ENCODE measurements at places on chromosomes 7 and 10.

DNA sequence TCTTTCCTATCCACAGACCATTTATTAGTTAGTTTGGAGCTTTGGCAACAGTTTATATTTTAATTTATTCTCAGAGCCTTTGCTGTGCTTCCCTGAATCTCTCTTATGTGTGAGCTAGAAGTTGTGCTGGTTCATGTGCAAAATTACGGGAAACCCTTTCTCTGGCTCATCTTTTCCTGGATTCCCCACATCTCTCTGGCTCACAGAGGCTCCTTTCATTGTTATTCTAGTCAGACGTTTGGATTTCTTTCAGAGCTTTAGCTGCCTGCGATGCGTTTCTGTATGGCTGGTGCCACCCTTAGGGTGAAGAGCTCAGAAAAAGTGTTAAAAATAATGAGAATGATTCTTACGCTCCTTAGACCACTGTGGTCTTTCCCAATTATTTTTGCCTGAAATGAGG lies 53.3 kb downstream of the TPST1 start:
- no peak for DNase-seq

DNA sequence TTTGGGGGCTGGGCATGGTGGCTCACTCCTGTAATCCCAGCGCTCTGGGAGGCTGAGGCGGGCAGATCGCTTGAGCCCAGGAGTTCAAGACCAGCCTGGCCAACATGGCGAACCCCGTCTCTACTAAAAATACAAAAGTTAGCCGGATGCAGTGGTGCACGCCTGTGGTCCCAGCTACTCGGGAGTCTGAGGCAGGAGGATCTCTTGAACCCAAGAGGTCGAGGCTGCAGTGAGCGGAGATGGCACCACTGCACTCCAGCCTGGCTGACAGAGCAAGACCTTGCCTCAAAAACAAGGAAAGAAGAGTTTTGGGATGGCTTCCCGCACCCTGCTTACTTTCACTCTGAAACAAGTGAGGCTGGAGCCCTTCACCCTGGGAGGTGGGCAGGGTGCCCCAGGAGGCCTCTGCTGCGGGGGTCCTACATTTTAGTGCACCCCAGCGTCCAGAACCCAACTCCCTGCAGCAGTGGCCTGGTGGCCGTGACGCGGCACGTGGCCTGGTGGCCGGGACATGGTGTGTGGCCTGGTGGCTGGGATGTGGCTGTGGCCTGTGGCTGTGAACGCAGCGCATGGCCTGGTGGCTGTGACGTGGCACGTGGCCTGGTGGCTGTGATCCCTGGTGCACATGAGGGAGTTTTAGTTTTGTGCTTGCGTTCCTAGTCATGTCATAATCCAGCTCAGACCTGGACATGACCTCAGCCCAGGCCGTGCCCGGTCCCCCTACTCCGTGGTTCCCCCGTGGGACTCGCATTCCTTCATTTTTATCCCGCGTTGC lies 9.3 kb downstream of the KNDC1 start:
- peak; percentile 73 for DNase-seq

GRCh38 chr10:8908013-8908412 lies 853.5 kb downstream of the GATA3 start:
- DNase-seq = no peak

DNA sequence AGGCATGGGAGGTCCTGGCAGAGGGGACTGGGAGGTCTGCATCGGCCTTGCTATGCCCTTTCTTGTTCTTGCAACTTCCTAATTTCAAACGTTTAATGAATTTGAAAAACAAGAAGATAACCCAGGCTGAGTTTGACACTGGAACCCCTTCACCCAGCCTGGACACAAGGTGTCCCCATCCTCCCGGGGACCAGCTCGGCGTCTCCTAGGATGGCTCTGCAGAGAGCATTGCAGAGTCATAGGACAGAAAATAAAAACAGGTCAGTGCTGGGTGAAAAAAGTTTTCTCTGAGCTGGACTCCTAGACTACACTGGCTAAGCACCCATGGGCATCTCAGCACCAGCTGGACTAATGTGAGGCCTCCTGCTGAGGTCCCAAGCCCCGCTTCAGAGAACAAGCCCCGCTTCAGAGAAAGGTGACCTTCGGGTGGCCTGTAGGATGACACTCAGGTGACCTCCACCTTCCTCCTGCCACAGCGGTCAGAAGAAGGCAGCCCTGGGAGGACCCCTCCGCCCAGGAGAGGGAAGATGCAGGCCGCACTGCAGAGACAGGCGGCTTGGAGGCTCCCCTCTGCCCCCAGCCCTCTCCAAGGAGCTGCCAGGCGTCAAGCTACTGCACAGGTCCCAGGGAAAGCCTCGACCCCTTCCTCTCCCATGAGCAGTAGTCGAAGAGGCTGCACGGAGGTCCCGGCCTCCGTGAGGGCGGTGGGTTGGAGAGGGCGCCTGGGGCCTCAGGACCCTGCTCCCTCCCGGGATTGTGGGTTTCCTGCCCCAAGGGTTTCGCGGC lies 9.3 kb upstream of the UNCX start:
- no peak for DNase-seq

- DNase-seq = no peak
These were observed 603.3 kb upstream of the IGFBP3 start for GRCh38 chr7:46524350-46524749.

DNA sequence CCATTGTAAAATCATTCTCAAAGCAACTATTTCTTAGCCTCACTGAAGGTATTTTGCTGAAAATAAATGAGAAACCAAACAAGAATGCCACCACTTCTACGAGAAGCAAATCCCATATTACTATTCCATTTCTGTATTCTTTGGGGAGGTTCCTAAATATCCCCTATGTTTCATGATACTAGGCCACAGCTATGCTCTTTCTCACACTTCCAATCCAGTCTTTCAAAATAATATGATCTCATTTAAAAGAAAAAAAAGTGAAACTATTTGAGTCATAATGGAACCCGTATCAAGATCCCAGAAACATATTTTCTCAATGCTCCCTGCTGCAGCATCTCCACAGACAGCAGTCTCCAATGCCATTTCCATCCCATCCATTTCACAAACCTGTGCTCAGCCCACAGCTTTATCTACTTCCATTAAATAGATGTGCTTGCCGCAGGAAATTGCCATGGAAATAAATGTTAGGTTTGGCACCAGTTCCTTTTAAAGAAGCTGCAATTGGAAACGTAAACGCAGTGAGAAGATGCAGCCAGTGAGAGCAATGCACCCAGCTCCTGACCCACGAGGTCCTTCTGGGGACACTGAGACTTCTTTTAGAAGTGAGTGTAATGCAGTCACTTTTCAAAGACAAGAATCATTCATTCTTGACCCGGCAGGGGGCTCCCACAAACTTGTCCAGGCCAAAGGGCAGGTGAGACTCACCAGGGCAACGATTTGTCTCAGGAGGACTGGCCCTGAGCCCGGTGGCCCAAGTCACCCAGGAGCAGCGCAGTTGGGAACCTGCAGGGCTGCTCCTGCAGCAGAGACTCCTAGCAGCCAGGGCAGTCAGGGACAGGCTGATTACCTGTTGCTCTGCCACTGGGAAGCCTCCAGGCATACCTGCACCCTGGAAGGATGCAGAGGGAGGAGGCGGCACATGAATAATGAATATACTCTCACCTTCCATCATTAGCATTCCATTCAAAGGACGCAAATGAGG lies 99.6 kb downstream of the C10orf90 start:
- DNase-seq = no peak

GRCh38 chr10:85600026-85600743 lies 766.4 kb downstream of the GRID1 start:
- no peak for DNase-seq

DNA sequence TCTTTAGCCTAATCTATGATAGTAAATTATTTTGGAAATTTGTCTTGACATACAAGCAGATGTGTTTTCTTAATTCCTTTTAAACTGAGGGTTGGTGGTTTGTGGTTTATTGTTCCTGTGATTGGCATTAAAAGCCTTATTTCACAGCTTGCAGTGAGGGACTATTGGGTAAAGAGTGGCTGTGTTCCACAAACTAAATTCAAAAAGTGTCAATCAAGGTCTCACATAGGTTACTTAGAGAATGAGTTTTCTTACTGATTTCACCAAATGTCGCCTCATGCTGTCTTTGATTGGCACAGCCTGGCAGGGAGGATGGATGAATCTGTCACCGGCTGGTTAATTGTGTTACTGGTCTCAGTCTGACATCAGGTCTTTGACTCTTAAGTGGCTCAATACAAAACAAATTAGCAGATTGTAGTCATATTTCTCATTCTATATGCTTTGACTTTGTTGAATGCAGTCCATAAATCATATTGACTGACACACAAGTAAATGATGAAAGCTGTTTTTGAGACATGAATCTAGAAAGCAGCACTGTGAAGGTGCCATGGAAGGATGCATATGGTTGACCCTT lies 66.8 kb upstream of the CYP26C1 start:
- DNase-seq = no peak

GRCh38 chr10:48758411-48758810 lies 73.7 kb downstream of the WDFY4 start:
- no peak for DNase-seq

DNA sequence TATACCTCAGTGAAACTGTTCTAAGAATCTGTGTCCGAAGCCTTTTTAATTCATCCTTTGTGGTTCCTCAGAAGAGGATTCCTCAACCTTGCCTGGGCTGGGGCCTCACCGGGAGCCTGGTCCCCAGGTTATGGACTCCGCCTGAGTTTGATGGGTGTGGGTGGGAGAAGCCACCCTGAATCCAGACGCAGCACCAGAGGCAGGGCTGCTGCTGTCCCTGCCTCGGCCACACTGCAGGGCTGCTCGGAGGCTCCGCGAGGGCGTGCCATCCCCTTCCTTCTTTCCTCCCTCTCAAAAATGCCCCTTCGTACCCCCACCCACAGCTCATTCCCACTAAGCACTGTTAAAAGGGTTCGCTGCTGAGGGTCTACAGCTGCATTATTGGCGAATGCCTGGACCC lies 146.3 kb downstream of the ADARB2 start:
- DNase-seq = no peak

DNA sequence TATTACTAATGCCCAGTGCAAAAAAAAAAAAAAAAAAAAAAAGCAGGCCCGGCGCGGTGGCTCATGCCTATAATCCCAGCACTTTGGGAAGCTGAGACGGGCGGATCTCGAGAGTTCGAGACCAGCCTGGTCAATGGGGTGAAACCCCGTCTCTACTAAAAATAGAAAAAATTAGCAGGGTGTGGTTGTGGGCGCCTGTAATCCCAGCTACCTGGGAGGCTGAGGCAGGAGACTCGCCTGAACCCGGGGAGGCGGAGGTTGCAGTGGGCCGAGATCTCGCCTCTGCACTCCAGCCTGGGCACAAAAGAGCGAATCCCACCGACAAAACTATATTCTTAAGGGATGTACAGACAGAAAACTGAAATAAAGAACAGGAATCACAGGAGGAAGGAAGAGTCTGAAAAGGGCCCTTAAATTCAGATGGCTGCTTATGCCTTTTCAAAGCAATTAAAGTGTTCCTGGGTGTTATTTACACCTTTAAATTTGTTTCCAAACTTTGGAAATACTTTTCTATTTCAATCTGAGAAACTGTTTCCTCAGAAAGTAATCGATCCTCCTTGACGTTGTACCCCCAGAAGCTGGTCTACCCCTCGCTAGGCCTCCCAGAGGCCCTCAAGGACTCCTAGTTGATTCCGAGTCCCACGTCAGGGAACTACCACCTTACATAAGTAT lies 2.0 kb upstream of the KMT2E start:
- DNase-seq = no peak

DNA sequence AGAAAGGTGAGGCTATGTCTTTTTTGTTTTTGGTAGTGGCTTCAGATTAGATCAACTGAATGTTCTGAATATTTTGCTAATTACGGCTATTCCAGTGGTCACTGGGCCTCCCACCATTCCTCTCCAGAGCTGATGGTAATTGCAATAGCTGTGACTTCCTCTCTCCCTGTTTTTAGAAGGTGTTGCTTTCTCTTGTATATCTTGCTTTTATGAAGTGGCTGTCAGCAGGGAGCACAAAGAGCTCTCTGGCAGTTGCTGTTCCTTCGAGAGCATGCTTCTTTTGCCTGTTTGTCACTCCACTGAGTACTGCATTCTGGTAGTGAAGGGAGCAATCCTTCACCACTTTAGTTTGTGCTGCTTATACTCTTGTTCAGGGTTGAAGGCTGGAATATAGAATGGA lies 133.3 kb downstream of the EXOC4 start:
- DNase-seq = no peak

- no peak for DNase-seq
These were observed 1055.1 kb downstream of the KCNMA1 start for GRCh38 chr10:76582531-76582930.

- no peak for DNase-seq
These were observed 358.9 kb downstream of the FRMD4A start for GRCh38 chr10:13971601-13972475.

DNA sequence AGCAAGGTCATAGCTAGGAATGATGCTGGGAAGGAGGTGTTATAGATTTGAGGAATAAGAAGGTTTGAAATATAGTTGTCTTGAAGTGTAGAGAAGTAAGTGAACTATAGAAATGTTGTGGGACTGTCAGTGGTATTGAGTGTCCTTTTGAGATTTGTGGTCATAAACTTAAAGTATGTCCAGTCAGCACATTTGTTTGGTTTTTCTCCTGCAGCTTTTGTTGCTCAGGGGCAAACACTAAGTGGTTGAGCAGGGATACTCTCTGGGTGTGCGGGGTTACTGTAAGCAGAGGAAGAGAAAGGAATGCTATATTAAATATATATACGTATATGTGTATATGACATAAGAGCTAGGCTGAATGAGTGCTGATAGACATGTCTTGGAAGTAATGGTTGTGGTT lies 67.1 kb downstream of the HECTD2 start:
- no peak for DNase-seq

DNA sequence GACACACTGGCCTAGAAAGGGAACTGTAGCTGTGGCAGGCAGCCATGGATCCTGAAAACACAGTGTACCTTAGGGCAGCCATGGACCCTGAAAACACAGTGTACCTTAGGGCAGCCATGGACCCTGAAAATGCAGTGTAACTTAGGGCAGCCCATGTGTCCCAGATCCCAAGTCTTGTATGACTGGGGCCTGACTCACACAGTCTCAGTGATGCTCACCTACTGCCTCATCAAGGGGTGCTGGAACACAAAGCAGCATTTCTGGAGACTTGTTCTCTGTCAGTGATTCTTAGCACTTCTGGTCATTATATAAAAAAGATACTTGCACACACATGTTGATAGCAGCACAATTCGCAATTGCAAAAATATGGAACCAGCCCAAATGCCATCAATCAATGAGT lies 70.2 kb upstream of the LAMB4 start:
- no peak for DNase-seq

Measured in mesenteric fat pad (tissue), 1 donor.